ENCODE measurements at places on chromosomes 6 and 20.

DNA sequence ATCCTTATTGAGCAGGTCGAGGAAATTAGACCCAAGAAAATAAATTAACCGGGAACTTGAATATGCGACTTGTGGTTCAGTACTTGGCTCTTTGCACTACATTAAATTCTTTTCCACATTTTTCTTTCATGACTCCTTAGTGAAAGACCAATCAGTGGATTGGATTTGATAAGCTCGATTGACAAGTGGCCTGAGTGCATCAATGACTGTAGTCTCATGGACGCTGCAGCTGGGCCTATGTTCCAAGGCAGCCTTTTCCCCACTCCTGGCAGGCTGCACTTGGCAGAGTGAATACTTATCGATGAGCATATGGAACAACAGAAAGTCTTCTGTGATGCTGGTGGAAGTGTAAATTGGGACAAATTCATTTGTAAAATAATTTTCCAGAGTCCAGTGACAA lies 210.8 kb upstream of the EXOC2 start:
- DNase-seq, result no peak

DNA sequence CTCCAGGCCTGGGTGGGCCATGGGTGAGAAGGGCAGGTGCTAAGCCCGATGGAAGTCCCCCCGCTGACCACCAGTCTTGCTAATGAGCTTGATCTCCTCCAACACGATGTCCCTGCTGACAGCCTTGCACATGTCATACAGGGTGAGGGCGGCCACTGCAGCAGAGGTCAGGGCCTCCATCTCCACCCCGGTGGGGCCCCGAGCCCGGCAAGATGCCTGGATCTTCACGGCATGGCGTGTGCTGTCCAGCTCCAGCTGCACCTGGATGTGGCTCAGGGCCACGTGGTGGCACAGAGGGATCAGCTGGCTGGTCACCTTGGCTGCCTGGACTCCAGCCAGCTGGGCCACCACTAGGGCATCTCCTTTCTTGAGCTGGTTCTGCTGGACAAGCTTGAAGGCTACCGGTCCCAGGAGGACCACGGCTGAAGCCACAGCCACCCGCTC lies 27.9 kb downstream of the MOCS1 start:
- no peak for DNase-seq

DNA sequence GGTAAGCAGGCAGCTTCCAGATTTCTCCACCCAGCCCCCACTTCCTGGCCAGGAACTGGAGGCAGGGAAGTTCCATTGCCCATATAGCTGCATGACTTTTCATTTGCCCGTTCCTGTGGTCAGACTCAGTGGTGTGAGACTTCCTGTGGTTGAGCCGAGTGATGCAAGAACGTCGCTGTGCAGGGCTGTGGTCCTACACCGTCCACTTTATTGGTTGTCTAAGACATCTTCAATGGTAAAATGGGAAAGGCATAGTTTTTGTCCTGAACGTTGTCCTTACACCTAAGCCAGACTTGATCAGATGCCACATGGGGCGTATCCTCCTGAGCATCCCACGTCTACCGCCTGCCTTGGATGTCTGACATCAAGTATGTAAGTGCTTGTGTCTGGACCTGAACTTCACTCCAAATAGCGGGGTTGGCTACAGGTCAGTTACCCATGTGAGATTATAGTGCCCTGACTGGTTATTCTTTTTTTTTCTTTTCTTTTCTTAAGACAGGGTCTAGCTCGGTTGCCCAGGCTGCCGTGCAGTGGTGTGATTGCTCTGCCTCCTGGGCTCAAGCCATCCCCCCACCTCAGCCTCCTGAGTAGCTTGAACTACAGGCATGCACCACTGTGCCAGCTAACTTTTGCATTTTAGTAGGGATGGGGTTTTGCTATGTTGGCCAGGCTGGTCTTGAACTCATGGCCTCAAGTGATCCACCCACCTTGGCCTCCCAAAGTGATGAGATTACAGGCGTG lies 25.9 kb upstream of the GTSF1L start:
- no peak for DNase-seq

DNA sequence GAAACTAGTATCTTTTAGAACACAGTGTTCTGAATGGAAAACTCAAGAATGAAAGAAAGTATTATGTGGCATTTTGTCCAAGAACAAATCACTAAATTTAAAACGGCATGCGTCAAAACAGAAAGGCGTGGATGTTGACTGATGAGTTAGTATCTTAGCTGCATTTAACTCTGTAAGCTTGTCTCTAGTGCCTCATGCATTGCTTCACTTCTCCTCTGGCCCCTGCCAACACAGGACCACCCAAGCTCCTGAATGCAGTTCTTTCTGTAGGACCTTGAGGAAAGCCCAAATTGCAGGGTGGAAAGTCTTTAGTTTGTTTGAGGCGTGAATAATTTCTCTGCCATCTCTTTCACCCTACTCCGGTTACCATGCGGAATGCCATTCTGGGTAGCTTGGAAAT lies 632.2 kb downstream of the COL12A1 start:
- DNase-seq, result no peak

DNA sequence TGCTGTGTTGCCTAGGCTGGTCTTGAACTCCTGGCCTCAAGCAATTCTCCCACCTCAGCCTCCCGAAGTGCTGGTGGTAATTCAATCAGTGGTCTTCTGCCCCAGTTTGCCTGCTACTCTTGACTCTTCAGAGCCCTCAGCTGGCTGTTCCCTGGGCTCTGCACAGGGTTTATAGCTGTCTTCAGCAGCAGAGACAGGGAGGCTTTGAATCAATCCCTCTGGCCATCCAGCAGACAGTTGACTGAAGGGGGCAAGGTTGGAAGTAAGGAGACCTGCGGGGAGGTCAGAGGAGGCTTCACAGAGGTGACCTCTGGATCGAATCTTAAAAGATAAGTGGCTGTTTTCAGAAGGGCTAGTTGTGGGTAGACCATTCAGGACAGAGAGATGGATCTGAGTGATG lies 26.0 kb upstream of the KIF3B start:
- DNase-seq, result no peak

- no peak for DNase-seq
Measured at GRCh38 chr6:13733178-13733887, 21.7 kb upstream of the RANBP9 start.

DNA sequence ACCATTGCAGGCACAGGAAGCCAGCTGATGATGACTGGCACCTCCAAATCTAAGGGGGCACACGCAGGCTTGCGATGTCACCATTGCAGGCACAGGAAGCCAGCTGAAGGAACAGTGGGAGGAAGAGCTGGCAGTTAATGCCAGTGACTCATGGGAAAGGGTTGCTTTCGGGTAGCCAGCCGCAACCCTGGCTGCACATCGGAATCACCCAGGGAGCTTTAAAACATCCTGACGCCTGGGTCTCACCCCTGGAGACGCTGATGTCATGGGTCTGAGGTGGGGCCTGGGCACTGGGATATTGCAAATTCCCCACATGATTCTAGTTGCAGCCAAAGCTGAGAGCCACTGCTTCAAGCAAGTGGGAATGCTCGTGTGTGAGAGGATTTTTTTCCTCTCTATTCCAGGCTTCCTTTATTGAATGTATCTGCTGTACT lies 16.1 kb upstream of the CCN6 start:
- peak; percentile 59 for DNase-seq

GRCh38 chr6:74942130-74942529 lies 263.7 kb downstream of the COL12A1 start:
- no peak for DNase-seq

DNA sequence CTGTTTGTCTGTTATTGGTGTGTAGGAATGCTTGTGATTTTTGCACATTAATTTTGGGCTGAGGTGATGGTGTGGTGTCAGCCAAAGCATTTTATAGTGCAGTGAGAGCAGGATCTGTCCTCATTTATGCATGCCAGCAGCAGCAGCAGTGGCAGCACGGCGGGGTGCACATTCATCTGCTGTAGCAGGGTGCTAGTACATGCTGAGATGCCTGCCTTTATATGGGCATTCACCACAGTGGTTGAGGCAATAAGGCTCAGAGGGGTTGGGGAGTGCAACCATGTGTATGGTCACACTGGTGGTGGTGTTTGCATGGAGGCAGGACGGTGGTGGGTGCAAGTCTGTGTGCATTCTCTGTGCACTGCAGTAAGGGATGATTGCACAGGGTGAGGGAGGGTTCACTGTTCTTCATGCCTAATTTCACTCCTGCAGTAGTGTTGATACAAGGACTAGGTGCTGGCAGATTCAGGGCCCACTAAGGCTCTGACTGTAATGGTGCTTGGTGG lies 129.3 kb upstream of the SYNCRIP start:
- no peak for DNase-seq

- no peak for DNase-seq
Measured at GRCh38 chr6:4801491-4802110, 25.4 kb downstream of the CDYL start.

- no peak for DNase-seq
Measured at GRCh38 chr6:159431750-159432149, 261.3 kb downstream of the SOD2 start.

DNA sequence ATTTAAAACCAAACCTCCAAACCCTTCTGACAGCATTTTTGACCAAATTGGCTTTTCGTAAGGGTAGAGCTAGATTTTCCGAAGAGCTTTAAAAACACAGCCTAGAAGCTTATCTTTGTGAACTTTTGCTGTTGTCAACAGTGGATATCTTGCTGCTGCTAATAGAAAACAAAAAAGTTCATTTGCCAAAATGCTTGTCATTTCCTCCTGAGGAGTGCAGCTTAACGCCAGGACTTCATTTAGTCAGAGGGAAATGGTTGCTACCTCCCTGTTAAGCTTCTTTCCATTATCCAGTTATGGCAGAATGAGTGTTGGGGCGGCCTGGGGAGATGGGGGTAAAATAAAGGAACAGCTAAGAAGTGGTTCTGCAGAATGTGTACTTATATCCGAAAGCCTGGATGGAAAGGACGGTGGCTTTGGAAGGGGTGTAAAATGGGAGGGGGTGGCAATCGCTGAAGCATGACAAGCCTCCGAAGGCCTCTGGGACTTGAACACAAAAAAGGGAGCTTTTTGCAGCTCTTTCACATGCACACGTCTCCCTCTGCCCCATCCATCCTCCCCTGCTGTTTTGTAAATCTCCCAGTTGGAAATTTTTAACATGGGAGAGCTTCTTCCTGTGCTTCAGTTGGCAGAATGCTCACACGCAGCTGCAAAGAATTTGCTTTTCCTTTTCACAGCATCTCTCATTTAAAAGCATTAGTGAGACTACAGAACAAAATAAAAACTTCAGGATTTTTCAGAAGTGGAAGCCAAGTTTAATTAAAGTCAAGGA lies 22.5 kb downstream of the JARID2 start:
- DNase-seq, result no peak

- DNase-seq, result no peak
Measured at GRCh38 chr6:106098383-106099234, 12.5 kb downstream of the PRDM1 start.

GRCh38 chr6:133871131-133871530 lies 17.8 kb upstream of the TCF21 start:
- no peak for DNase-seq

DNA sequence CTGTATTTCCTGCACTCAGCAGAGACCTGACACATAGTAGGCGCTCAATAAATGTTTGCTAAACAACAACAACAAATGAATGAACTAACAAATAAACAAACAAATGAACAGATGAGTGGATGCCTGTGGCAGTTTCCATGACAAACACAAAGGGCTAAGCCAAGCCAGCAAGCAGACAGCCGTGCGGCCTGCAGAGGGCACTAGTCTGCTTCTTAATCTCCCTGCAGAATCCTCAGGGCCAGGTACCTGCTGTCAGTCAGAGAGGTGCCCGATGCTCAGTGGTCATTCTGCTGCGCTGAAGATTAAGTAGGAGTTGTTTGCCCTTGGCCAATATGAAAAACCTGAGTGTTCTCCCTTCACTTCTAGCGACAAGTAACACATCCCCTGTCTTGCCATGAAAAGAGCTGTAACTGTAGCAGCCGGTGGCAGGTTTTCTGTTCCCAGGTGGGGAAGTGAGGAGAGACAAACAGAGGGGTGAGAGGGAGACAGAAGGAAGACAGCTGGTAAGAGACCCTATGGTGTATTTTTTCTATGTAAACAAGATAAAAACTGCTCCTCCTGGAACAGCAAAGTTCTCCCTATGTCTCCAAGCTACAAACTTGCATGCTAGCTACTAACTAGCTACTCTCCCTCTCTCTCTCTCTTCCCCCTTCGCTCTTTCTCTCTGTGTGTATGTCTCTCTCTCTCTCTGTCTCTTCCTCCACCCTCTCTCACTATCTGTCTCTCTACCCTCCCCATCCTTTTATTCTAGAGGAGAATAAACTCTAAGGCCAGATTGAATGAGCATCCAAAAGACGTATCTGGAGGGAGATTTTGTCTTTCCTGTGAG lies at the start of gene MC3R:
TSS of gene MC3R (plus strand) at position 779 of the 829 bp plus-strand sequence. CDS start 112 bp downstream, outside the sequence.
- DNase-seq, result peak; percentile 30

GRCh38 chr6:12474167-12475140 lies 184.3 kb downstream of the EDN1 start:
- no peak for DNase-seq

GRCh38 chr6:91683240-91683639 lies 1096.4 kb upstream of the MAP3K7 start:
- no peak for DNase-seq

DNA sequence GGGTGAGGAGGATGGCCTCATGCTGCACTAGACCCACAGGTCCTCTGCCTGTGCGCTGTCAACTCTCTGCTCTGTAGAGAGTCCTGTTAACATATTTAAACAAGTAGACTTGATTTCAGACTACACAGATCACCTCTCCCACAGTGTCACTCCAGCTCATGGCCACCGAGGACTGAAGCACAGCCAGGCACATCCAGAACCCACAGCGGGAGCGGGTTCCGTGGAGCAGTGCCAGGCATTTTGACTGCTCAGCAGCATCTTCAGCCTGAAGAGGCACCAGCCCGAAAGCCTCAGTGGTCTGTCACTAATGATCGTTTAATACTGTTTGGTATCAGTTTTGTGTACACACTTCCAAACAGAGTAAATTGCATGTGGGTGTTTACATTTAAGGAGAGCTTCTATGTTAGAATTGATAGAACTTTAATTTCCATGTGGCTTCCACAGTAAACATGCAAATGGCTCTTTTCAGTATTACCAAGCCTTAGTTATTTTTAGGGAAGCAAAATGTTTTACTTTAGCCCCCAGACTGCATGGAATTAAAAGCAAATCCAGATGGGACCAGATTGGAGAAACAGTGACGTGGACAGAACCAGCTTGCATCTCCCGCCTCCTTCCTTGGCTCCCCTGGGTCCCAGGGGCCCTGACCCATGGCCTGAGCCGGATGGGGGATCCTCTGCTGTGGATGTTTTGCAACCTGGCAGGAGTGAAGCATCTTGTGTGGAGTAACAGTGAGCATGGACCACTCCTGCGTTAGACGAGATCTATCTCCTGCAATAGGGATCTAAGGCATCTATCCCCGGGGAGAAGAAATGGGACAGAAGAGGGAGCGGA lies 196.7 kb upstream of the CDH4 start:
- no peak for DNase-seq

- no peak for DNase-seq
Measured at GRCh38 chr6:121093928-121094327, 240.4 kb downstream of the TBC1D32 start.

DNA sequence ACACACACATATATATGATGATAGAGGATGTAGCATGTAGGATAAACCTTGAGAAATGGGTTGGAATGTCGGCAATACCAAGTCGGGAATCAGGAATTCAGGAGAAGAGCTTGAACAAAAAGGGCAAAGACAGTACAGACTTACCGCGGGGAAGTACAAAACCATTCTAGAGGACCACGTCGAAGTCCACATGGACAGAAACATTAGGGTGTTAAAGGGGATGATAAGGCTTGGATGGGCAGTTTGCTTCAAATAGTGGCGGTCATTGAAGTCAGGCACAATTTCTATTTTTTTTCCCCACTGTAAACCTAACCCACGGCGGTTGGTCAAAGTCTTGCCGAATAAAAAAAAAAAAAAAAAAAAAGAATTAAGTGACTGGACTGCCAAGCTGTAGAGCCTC lies 766 bp upstream of the NUS1 start:
- no peak for DNase-seq
